Stimulated activated CD4-positive, alpha-beta T cell treated with anti-CD3 and anti-CD28 coated beads, Interleukin-4, amount 100 ng/mL, for 48 hours (primary cell): ENCODE measurements at places on chromosomes 1 and 21.

DNA sequence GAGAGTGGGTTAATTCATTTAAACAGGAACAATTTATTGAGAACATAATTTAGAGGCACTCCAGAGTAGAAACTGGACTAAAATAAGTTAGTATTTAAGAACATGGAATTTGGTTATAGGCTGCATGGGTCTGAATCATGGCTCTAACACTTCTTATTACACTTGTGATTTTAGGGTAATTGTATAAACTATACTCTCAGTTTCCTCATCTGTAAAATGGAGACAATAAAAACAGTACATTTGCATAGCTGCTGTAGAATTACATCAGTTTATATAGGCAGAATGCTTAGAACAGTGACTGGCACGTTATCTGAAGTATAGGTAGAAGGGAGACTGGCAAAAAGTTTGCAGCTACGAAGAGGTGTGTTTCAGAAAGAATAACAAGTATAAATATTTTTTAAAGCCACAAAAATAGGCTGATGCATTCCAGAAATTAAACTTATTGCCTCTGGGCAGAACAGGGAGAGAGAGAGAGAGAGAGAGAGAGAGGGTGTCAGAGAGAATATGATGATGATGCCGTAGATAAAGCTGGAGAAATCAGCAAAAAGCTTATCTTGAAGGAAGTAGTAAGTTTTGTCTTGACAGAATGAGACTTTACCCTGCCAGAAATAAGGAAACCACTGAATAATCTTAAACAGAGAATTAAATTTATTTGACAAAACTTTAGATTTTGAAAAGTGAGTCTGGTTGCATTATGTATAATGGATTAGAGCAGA lies 8.1 kb upstream of the OR6K3 start:
- no peak for DNase-seq

GRCh38 chr1:147541672-147542568 lies 619 bp downstream of the BCL9 start:
- peak; percentile 17 for DNase-seq

GRCh38 chr1:156493742-156494141 lies 6.8 kb downstream of the MEF2D start:
- DNase-seq, result no peak

- no peak for DNase-seq
Observed at GRCh38 chr1:152817309-152817708, 5.5 kb downstream of the LCE1B start.

GRCh38 chr1:65097076-65097475 lies 50.9 kb upstream of the AK4 start:
- DNase-seq, result no peak

- no peak for DNase-seq
Observed at GRCh38 chr1:93223023-93223675, 42.6 kb downstream of the CCDC18 start.

GRCh38 chr1:37362594-37363385 lies 111.6 kb upstream of the ZC3H12A start:
- no peak for DNase-seq

- no peak for DNase-seq
Observed at GRCh38 chr1:24742090-24742938, 2.9 kb upstream of the CLIC4 start.

- DNase-seq, result no peak
Observed at GRCh38 chr1:93275634-93276295, 69.9 kb upstream of the DR1 start.

DNA sequence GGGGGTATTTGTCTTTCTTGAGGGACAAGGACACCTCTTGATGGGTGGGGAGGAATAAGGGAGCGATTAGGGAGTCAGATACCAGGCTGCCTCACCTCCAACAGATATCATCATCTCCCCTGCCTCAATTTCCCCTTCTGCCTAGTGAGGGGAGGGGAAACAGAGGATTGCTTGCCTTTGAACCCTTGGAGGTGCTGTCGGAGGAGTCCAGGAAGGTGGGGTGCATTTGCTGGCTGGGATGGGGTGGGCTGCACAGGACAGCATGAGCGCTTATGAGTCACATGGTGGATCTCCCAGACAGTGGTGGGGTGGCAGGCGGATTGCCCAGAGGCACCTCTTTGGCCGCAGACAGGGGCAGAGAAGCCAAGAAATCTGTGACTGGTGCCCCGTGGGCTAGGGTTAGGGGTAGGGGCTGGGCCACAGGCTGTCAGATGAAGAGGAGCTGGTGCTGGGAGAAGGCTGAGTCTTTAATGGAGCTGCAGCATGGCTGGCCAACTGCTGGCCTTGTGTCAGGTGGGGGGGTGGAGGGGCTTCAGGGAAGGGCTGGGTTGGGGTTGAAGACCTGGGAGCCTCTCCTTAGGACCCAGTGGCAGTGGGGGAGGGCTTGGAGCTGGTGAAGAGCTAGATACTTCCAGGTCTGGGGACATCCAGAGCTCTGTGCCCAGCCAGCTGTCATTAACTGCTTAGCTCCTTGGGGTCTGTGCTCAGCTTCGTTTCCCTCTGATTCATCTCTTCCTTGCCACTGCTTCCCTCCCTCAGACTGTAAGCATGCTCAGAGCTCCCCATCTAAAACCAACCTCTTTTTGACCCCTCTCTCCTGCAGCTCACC lies 7.0 kb upstream of the ADORA1 start:
- DNase-seq, result no peak

GRCh38 chr1:76477156-76477555 lies 390.1 kb upstream of the ST6GALNAC5 start:
- no peak for DNase-seq

- peak; percentile 49 for DNase-seq
Observed at GRCh38 chr1:167474191-167474641, 44.1 kb downstream of the CD247 start.

- no peak for DNase-seq
Observed at GRCh38 chr1:6868660-6869380, 83.6 kb downstream of the CAMTA1 start.

- DNase-seq, result no peak
Observed at GRCh38 chr1:157829711-157830110, 9.8 kb upstream of the FCRL1 start.

DNA sequence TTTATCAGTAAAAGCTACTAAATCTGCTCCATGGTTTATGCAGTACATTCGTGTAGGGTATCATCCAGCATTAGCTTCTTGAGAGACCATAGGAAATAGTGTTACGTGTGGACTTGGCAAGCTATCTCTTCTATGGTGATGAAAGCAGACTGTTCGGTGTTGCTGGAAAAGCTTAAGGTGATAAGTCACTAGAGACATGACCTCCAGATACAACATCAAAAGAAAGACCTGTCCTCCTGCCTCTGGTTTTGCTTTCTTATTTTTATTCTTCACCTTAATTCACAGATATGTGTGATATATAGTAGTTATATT lies 53.5 kb upstream of the S1PR1 start:
- DNase-seq, result no peak

DNA sequence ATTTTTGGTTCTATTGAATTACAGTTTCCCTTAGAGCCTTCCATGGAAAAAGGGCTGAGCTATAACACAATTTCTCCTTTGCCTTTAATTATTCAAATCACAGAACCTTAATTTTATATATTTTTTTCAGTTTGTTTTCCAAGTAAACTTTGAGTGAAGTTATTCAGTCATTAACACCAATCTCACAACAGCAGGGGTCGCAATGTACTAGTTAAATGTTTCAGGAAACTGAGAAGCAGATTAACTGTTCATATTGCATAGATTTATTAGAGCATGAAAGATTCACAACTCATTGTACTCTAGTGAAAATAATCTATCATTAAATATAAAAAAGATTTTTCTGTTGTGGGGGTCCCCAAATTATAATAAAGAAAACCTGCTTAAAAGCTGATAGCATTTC lies 64.1 kb downstream of the KIFAP3 start:
- DNase-seq, result no peak

DNA sequence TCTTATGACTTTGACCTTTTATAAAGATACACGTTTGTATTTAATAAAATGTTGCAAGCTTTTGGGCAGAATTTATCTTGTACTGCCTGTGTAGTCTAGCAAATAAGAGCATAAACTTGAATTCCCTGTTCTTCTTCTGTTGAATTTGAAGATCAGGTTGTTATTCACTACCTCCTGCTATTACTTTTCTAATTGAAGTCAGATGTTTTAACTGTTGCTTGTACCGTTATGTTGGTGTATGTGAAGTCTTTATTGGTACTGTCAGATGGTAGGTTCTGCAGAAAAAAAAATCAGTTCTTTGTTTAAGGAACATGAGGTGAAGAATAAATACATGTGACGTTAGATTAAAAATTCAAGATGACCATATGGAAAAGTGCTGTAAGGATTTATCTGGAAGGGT lies 69.1 kb downstream of the DYRK1A start:
- DNase-seq, result no peak

GRCh38 chr1:226863446-226863845 lies 7.0 kb upstream of the PSEN2 start:
- no peak for DNase-seq

DNA sequence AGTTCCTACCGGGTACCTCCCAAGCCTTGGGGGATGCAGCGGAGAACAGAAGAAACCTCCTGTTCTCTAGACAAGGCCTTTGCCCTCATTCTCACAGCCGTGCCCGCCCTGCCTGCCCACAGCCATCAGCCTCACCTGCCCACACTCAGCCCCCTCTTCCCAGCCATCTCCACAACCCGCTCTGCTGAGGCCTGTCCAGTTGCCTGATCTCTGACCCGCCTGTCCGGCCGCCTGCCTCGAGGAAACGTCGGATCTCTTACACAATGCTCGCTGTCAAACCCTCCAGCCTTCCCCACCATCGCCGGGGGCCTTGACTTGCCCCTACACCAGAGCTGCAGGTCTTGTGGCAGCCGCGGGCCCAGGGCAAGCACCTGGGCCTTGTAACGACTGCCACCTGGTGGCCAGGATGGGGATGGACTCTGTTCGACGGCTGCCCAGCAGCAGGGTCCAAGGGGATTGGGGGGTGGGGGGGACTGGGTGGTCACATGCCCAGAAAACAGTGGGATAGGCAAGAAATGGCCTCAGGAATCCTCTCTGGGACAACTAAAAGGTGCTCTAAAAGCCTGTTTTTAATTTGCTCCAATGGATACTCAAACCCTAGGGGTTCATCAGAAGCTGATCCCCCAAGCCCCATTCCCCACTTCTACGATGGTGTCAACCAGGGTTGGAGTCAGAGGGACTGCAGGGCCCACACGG lies 31.0 kb downstream of the SLC45A1 start:
- peak; percentile 62 for DNase-seq

DNA sequence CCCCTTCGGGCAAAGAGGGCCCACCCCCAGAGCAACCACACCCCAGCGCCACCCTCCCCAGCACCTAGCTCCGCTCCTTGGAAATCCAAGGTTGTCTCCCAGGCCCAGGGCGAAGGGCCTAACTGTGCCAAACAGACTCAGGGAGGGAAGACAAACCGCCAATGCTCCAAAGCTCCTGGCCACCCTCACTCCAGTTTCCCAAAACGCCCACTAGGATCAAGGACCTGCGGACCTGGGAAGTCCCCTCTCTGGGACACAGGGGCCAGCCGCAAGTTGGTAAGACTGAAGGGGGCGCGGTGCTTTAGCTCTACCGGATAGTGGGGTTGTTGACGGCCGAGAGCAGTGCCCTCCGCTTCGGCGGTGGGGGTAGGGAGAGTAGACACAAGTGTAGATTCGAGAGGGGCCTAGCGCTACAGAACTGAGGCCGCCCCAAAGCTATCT lies 581 bp downstream of the IRF6 start:
- DNase-seq, result no peak

GRCh38 chr1:20586953-20587660 lies 1.8 kb upstream of the CDA start:
- no peak for DNase-seq

- no peak for DNase-seq
Observed at GRCh38 chr1:231324660-231325059, 13.0 kb downstream of the EXOC8 start.

- DNase-seq, result no peak
Observed at GRCh38 chr1:47675721-47676120, 237.9 kb downstream of the FOXD2 start.

- no peak for DNase-seq
Observed at GRCh38 chr1:205925736-205926135, 17.5 kb downstream of the SLC26A9 start.

- DNase-seq, result no peak
Observed at GRCh38 chr1:3924825-3925220, 24.8 kb upstream of the C1orf174 start.

GRCh38 chr21:38918607-38919346 lies 113.0 kb downstream of the ETS2 start:
- DNase-seq, result no peak

DNA sequence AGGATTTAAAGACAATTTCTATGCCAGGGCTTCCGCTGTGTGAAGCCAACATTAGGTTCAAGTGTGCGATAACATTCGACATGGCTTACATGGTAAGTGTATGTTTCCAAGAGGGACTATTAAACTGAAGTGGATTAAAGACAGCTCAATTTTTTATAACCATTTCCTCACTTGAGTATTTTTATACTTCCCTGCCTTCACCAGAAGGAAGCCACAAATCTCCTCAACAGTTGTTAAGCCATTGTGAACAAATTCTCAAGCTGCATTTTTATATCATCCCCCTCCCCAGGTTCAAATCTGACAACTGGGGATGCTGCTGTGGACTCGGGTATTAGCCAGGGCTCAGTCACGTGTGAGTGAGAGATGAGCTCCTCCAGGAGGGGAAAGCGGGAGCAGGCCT lies 116.3 kb downstream of the RHOU start:
- no peak for DNase-seq

DNA sequence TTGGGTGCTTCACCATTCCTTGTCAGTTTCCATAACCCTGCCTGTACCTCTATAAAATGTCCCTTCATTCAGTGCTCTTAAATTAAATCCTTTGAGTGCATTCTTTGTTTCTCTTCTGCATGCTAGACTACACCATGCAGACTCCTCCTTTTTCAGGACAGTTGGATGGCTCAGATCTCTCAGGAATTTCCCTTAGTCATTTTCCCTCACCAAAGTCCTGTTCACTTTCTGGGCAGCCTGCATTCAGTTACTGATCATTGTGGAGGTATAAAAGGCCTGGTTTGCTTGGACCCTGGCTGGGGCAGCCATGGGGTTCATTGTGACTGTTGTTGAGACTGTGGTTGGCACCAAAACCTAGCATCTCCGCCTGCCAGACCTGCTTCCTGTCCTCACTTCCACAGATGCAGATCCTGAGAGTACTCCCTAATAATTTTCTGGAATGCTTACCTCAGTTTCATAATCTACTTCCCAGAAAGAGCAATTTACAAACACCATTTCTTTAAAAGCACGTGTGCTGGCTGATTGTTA lies 88.4 kb downstream of the PDE4B start:
- no peak for DNase-seq

GRCh38 chr1:12048372-12048771 lies 14.7 kb upstream of the TNFRSF8 start:
- DNase-seq, result no peak

- peak; percentile 46 for DNase-seq
Observed at GRCh38 chr1:211326528-211327345, at the start of gene TRAF5. TRAF5 (plus strand) TSS chr1:211326833; CDS start chr1:211353240, 26,407 bp downstream.

DNA sequence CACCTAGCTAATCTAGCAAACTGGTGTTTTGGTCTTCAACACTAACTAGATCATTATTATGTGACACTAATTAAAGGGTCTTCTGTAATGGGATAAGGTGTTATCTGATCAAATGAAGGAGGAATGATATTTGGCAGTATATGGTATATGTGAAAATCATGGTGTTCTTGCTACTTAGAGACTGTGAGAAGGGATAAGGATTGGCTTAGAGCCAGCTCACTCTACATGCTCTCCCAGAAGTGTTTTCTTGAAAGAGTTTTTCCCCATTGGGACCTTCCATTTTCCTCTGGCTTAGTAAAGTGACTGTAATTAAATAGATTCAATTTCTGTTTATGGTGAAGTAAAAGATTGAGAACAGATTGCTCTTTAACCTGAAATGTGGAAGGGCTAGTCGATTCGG lies 71.2 kb upstream of the RGL1 start:
- DNase-seq, result no peak
